Stimulated activated CD8-positive, alpha-beta memory T cell treated with anti-CD3 and anti-CD28 coated beads, Interleukin-15, amount 100 ng/mL, for 1 hour (primary cell): ENCODE measurements at places on chromosomes 4 and X.

DNA sequence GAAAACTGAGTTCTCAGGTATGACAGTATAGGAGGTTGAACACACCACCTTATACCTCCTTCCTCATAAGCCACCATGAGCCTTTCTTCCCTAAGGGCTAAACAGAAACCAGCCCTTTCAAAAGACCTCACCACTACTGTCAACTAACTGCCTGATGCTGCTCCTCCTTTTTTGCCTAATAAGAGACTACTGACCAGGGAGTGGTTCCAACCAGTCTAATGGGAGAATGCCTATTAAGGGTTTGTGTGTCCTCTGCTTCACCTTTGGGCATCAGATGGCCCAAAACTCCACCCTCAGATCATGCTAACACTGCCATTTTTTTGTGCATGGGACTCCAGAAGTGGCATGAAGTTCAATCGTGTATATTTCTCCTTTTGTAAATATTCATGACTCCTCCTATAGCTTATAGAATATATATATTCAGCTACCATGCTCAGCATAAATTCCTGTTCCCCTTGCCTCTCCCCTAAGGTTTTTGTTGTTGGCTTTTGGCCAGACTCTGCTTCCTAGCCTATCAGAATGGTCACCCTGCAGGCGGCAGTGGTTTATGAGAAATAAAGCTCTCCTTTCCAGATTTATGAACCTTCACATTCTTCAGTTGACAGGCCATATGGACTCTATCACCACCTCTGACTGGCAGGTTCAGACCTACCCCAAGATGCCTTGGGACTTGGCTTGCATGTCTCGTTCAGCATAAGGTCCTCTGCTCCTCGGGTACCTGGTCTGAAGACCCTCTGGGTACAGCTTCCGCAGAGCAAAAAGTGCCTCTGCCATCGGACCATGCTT lies 28.2 kb downstream of the FGFBP1 start:
- no peak for DNase-seq

GRCh38 chrX:103864886-103865534 lies 33.0 kb upstream of the RAB9B start:
- DNase-seq, result no peak

DNA sequence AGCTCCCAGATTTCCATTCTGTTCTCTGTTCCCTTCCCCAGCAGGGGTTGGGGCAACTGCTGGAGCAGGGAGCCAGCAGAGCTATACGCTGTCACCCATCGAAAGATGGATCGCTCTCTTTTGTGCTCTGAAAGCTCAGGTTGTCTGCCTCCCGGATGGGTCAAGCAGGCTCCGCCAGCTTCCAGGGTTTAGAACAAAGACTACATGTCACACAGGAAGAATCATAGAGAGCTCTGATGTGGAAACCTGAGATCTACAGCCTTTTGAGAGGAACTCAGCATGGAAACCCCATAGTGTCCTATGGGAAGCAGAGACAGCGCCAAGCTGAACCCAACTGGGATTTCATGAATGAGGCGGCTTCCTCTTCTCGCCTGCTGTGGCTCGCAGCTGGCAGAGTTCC lies 205.4 kb downstream of the HS3ST1 start:
- no peak for DNase-seq

- no peak for DNase-seq
Measured at GRCh38 chrX:112380541-112381278, 298.1 kb upstream of the TRPC5 start.

GRCh38 chr4:173509036-173510001 lies 20.7 kb downstream of the HAND2 start:
- no peak for DNase-seq

DNA sequence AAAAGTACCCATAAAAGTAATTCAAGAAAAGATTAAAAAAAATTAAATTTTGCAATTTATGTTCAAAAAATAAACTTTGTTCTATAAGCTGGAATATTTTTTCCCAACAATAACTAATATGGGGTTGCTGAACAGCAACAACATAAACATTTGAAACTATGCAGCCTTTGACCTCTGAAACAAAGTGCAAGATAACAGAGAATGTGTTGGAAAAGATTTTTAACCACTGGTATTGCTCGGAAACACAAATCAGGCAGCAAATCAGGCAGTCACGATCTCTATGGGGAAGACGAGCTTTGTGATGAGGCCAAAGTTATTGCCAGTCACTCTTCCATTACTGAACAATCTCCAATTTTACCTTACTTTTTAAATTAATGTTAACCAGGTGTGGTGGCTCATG lies 332.1 kb downstream of the PABPC4L start:
- no peak for DNase-seq

DNA sequence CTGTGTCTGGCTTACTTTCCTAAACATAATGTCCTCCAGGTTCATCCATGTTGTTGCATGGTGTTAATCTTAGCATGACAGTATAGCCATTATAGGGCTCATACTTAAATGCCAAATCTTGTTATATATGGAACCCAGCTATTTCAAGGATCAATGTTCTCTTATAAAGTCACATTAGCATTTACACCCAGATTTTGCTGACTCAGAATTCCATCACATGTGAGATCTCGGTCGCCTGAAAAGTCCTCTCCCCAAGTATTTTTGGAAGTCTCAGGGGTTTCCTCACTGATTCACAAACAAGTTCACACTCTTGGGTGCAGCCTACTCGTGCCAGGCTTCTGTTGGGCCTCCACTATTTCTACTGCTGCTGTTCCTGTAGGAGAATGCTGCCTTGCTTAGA lies 19.9 kb upstream of the C4orf51 start:
- no peak for DNase-seq

GRCh38 chr4:11635342-11635741 lies 206.6 kb upstream of the HS3ST1 start:
- DNase-seq, result no peak

DNA sequence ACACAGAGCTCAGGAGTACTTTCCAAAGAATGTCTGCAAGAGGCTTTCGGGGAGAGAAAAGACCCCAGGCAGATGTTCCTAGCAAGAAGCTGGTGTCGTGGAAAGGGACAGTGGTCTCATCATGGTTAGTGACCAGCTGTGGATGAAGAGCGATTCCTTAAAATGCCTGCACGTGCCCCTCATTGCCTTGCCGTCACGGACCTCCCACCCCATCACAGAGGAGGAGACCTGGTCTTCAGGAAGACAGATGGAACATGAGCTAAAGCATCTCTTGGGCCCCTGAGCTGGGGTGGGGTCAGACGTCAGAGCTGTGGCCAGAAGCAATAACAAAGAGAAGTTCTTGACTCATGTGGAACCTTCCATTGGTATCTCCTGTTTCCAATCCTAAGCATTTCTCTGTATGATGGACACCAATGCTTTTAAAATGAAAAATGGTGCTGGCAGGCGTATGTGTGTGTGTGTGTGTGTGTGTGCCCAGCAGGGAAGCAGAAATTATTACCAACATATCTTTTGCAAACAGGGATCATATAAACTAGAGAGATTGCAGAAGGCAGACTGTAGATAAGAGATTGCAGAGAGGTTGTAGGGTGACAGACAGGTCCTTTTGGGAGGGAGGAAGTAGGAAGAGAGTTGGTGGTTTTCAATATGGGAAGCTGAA lies 25.2 kb upstream of the ASMTL start:
- DNase-seq, result no peak

- DNase-seq, result no peak
Measured at GRCh38 chr4:123587983-123588494, 191.4 kb downstream of the SPRY1 start.

GRCh38 chr4:8229331-8229975 lies 30.4 kb downstream of the SH3TC1 start:
- no peak for DNase-seq

DNA sequence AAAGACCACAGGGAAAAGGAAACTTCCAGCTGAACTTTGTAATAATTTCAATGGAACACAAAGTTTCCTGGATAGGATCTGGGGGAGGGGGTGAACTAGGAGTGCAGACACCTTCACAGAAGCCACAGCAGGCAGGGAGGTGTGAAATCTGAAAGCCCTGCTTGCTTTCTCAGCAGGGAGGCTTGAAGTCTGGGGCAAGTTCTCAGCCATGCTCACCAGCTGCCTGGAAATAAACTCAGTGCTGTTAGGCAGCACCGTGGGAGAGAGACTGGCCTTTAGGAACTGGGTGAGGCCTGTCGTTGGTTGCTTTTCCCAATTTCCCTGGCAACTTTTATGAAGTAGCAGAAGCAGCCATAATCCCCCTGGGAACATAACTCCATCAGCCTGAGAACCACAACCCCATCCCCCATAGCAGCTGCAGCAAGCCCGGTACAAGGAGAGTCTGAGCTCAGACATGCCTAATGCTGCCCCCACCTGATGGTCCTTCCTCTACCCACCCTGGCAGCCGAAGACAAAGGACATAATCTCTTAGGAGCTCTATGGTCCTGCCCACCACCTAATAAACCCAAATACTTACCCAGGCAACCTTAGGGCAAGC lies 39.2 kb upstream of the NMU start:
- DNase-seq, result no peak

DNA sequence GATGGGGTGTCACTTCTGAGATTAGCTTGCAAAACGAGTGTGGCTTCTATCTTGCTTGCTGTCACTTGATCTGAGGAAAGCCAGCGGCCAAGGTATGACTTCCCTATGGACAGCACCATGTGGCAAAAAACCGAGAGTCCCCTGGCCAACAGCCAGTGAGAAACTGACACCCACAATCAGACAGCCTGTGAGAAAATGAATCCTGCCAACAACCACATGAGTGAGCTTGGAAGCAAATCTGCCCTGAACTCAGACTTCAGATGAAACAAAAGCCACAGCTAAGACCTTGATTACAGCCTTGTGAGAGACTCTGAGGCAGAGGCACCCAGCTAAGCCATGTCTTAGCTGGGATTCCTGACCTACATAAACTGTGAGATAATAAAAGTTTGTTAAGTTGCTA lies 45.5 kb downstream of the PPP1R2C start:
- no peak for DNase-seq

DNA sequence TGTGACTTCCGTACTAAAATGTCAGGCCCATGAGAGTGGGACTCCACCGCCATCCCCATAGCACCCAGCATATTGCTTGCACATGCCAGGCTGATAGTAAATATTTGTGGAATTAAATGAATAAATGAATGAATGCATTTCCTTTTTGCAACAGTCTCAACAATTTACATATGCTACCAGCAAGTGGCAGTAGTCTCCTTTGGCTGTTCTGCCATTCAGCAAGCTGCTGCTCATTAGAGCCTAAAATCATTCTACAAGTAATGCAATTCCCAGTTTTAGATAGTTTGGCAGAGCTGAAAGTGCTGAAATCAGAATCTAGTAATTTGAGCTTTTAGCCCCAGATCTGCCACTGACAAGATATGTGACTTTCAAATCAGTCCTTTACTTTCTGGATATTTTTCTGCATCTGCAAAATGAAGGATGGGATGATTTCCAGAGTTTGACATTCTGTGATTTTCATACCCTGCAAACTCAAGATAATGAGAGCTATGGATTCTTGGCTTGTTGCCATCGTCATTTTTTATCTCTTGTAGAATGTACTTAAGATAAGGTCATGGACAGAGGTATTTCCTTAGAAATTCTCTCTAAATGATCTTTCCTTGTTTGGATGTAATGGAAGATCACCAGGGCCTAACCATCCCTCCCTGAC lies 35.7 kb upstream of the INTS6L start:
- DNase-seq, result no peak

- DNase-seq, result no peak
Measured at GRCh38 chrX:31449965-31450364, 378.1 kb upstream of the FTHL17 start.

GRCh38 chrX:23287191-23287725 lies 47.4 kb upstream of the PTCHD1 start:
- no peak for DNase-seq

- no peak for DNase-seq
Measured at GRCh38 chr4:20544645-20545044, 155.6 kb upstream of the PACRGL start.

GRCh38 chrX:41167888-41168287 lies 82.6 kb downstream of the USP9X start:
- no peak for DNase-seq

DNA sequence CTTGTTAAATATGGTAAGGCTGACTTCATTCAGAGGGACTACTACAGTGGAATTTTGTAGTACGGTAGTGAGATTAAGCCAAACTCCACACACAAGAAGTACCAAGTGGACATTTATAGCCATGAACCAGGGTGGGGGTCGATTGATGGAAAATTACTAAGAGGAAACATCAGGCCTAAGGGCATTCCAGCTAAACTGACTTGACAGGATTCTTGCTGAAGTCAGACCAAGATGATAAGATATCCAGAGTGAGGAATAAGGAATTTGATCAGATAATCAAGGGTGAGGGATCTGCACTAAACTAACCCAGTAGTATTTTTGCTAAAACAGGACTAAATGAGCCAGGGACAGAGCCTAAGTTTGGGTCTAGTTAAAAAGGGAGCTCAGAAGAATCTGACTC lies 597.5 kb downstream of the RPA4 start:
- DNase-seq, result no peak

- DNase-seq, result no peak
Measured at GRCh38 chr4:41714364-41715000, 34.0 kb downstream of the PHOX2B start.

DNA sequence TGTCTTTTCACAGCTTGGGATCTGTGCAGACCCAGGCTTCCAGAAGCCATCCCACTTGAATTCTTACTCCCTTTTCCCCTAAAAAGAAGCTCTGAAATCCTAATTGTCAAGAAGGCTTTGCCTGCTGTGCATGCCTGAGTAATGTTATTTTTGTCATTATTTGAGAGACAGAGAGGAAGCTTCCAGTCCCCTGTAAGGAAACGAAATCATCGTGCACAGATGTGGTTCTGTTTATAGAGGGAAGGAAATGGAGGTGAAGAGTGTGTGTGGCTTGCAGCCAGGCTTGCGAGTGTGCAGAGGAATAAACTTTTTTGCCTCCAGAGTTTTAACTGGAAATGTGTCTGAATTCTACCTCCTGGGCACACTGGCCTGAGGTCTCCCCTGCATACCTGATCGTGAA lies 70.2 kb downstream of the TBL1X start:
- DNase-seq, result no peak

GRCh38 chr4:146927695-146928094 lies 18.0 kb downstream of the TTC29 start:
- DNase-seq, result no peak

GRCh38 chrX:108415891-108416290 lies 22.3 kb downstream of the COL4A6 start:
- DNase-seq, result no peak

DNA sequence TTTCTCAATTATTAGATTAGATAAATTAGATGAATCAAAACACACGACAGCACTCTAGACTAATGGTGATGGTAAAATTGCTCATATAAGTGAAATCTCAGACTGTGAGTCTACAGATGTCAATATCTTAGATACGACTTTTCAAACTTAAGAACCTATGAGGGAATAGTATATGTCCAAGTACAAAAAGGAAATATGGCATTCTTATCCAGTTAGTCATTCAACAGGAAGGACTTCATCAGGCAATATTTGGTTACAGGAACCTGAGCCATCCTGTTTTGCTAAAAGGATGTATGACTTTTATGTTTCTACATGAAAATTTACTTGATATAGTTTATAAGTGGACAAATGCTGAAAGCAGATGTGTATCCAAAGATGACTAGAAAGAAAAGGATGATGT lies 107.0 kb downstream of the CT47B1 start:
- DNase-seq, result no peak

GRCh38 chr4:42945874-42946273 lies 53.4 kb downstream of the GRXCR1 start:
- DNase-seq, result no peak
